ENCODE measurements at places on chromosomes 7 and 10.

GRCh38 chr10:98308669-98309365 lies 40.8 kb upstream of the LOXL4 start:
- no peak for DNase-seq

DNA sequence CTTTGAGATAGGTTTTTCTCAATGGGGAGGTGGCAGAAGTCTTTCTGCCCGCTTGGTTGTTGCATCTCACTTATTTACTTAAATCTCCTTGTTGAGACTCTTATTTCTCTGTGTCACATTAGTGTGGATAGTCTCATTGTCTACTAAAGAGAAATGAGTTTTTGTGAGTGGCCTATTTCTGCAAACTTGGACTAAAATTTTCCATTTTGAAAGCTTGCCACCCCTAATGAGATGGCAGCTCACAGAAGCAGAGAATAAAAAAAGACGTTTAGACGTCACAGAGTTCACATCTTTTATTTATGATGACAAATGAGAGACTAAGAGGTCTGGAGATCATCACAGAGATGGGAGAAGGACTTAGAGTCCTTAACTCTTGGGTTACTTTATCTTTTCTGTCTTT lies 262.7 kb upstream of the PHYHIPL start:
- no peak for DNase-seq

- no peak for DNase-seq
Observed at GRCh38 chr7:76512941-76513816, 2.8 kb downstream of the UPK3B start.

GRCh38 chr10:13632884-13633440 lies 46.2 kb downstream of the PRPF18 start:
- no peak for DNase-seq

- DNase-seq: peak; percentile 65
Observed at GRCh38 chr10:97328646-97329453, 5.7 kb downstream of the FRAT2 start.

All from activated CD4-positive, alpha-beta T cell treated with anti-CD3 and anti-CD28 coated beads, Interleukin-10, Interleukin-2, amounts not matched to agents 100 ng/mL and 50 ng/mL, durations not matched to agents 16 hours and 8 hours (primary cell).